ENCODE measurements at places on chromosomes 12 and 14.

DNA sequence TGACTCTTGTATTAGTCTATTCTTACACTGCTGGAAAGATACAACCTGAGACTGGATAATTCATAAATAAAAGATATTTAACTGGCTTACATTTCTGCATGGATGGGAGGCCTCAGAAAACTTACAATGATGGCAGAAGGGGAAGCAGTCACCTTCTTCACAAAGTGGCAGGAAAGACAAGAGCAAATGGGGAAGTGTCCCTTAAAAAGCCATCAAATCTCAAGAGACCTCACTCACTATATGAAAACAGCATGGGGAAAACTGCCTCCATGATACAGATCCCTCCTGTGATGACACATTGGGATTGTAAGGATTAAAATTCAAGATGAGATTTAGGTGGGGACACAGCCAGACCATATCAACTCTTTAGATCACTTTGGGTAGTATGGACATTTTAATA is 83.7 kb downstream of the TMTC3 start:
- DNase-seq: no peak

DNA sequence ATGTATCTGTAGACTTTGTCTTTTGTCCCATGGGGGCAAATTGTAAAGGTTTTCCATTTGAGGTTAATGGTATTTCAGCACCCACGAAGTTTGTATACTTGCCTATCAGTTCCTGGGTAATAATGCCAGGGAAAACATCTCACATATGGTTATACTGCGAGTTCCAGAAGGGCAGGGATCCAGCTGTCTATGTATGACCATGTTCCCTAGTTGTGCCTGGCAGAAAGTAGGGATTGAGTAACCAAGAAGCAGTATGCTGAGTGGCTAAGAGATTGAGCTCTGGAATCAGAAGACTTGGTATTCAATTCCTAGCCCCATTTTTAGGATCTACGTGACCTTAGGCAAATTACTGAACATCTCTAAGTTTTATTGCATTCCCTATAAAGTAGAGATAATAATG is 173.2 kb upstream of the PWP1 start:
- no peak for DNase-seq

GRCh38 chr14:93128725-93129459 is 13.2 kb upstream of the ITPK1 start:
- DNase-seq: no peak

GRCh38 chr14:73369428-73369827 is 88.9 kb downstream of the NUMB start:
- no peak for DNase-seq

- DNase-seq: no peak
These were observed 13.9 kb downstream of the PDZRN4 start for GRCh38 chr12:41202051-41202450.

- DNase-seq: peak; percentile 23
These were observed 148.6 kb downstream of the BMP4 start for GRCh38 chr14:53808042-53808441.

DNA sequence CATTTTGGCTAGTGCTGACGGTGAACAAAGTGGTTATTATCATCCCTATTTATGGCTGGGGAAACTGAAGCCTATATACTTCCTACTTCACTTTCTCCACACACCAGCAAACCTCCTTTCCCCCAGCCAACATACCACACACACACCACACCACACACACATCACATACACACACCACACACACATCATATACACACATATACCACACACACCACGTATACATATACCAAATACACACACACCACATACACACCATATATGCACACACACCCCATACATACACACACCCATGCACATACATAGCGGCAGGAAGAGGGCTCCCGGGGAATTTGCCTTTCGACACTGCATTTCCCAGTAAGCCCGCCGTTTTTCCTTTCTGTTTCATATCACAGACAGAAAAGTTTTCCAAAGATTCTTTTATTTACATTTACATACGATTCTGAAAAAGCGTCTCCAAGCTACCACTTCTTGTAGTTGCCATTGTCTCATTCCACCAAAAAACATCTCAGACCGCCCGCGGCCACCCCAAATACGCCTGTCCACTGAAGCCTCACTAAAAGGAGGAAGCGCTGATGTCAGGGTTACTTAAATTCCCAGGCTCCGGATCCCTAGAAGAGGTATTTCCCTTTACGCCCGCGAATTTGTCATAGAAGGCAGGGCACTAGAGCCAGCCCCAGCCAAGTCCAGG is 823 bp upstream of the RAB5B start:
- DNase-seq: no peak

GRCh38 chr12:96247563-96247962 is 53.4 kb downstream of the ELK3 start:
- DNase-seq: no peak

DNA sequence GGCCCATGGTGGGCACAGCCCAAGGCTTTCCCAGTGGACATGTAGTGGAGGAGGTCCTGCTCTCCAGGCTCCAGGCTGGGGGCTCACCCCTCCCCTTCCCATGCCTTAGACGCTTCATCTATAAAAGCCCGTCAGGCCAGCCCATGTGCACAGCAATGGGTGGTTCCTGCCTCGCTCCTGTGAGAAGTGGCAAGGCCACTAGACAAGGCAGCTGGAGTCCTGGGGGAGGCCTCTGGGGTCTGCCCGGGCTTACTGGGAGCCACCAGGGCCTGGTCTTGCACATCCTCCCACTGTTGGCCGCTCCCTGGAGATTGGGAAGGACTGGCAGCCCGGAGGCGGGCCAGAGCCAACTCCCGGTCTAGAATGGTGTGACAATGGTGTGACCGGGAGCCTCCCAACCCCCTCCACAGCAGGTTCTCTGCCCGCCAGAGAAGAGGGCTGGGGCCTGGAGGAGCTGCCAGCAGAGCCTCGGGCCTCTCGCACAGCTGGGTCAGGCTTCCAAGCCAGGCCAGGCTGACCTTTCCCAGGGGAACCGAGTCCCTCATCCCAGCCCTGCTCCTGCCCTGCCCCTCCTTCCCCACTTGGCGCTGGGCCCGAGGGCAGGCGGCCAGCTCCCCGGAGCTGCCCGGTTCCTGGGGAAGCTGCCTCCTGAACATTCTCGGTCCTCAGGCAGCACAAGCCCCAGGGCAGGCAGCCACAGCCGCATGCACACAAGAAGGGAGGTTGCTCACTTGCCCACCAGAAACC is 97.9 kb downstream of the RFLNA start:
- DNase-seq: no peak

DNA sequence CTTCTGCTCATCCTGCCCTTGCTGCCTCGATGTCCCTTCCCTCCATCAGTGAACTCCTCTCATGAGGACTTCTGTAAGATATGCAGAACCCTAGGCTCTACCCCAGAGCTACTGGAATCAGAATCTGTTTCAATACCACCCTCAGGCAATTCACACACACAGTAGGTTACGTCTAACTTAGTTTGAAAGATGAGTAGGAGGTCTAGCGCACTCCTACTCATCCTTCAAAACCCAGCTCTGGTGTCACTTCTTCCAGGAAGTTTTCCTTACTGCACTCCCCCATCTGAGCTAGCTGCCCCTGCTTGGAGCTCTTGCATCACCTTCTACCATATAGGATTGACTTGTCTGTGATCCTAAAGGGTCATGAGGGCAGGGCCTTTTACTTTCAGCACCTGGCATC is 56.4 kb upstream of the DICER1 start:
- DNase-seq: no peak

DNA sequence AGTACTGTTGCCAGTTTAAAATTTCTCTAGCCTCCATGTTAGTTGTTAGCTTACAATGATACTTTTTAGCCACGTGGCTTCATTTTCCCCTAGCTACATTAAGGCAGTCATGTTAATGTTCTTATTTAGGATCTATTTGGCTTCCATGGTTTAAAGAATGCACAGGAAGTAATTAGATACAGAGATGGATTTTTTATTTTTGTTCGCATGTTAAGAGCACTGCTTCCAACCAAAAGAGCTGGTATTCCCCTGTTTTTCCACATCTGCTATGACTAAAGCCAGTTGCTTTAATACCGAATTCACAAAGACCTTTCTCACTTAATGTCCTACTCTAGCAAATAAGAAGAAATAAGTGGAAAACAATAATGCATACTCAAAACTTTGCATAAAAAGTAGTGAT is 45.1 kb downstream of the PRORP start:
- no peak for DNase-seq

- DNase-seq: no peak
These were observed 608 bp upstream of the PIANP start for GRCh38 chr12:6701078-6701768.

DNA sequence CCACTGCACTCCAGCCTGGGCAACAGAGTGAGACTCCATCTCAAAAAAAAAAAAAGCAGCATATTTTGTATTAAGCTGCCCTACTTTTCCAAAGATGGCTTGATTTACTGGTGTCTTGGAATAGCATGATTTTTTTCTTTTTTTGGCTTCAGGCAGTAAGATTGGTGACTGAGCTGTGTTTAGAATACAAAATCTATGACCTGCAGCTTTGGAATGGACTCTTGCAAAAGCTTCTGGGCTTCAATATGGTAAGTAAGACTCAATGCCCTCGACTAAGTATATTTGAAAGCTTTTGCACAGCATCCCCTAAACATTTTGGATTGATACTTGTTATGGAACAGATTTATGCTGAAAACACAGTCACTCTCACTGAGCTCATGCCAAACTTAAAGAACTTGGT is 87.8 kb downstream of the KNTC1 start:
- DNase-seq: no peak

- DNase-seq: no peak
These were observed 3.0 kb downstream of the NTF3 start for GRCh38 chr12:5434647-5435560.

- no peak for DNase-seq
These were observed 290.7 kb upstream of the TMPO start for GRCh38 chr12:98224584-98225221.

DNA sequence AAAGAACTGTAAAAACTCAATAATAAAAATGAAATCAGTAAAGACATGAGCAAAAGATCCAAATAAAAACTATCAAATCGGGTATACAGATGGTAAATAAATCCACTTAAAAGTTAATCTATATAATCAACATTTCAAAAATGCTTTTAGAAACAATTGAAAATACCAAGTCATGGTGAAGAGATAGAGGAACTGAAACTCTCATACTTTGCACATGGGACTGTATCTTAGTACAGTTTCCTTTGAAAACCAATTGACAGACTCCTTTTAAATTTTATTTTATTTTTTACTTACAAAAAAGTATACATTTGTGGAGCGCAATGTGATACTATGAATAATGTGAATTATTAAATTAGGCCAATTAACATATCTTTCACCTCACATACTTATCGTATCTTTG is 98.6 kb upstream of the FAR2 start:
- no peak for DNase-seq

GRCh38 chr12:49041881-49042484 is 18.6 kb downstream of the KMT2D start:
- DNase-seq: no peak

DNA sequence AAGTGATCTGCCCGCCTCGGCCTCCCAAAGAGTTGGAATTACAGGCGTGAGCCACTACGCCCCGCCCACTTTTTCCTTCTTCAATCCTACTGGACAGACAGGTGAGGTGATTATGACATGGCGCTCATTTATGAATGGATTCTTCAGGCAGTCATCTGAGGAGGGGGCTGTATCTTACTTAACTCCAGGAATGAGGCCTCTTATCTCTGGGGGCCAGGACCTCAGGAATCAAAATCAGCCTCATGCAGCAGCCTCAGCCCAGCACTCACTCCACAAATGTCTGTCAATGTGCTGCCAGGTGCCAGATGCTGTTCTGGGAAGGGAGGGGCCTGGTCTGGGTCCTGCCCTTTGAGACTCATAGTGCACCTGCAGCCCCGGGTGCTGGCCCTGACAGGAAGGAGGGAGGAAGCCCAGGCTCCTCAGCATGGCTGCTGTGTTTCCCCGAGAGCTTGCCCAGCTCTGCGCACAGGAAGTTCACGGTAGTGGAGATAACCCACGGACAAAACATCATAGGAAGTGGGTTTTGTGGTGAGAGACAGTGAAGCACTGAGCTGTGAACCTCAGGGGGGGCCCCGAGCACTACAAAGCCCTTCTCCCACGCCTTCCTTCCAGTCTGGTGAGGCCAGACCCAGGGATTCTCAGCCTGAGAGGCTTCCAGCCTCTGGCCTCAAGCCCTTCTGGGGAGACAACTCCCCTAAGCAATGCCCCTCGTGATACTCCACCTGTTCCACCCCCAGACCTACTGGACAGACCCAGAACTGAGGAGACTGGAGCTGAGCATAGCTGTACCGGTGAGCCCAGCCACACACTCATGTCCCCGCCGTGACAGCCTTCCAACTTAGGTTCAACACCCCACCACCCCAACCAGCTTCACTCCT is 22.3 kb downstream of the GALNT6 start:
- DNase-seq: no peak

GRCh38 chr12:106416273-106416672 is 58.7 kb downstream of the POLR3B start:
- no peak for DNase-seq

GRCh38 chr12:102169922-102170621 is 27.6 kb downstream of the PMCH start:
- DNase-seq: peak; percentile 10
